Spinal cord (tissue), 10 donors: ENCODE measurements at places on chromosomes 3 and 15. TPM values are rescaled to one million over a fixed set of nuclear protein-coding genes. Genes with fewer than 3 reads are reported as not detected.

- no peak for DNase-seq
- no peak overlapping the region for H3K4me3 ChIP-seq
- H3K4me1 ChIP-seq: peaks cover 23% of the 10 kb centered on the region
These were observed 39.3 kb downstream of the BDH1 start for GRCh38 chr3:197516517-197516889.

- no peak for DNase-seq
- no peaks in the 10 kb centered on the region for H3K27me3 ChIP-seq
- no peak overlapping the region for H3K27ac ChIP-seq
- H3K4me1 ChIP-seq: peaks cover 4% of the 10 kb centered on the region
These were observed 463.6 kb downstream of the SHQ1 start for GRCh38 chr3:72384602-72385001.

DNA sequence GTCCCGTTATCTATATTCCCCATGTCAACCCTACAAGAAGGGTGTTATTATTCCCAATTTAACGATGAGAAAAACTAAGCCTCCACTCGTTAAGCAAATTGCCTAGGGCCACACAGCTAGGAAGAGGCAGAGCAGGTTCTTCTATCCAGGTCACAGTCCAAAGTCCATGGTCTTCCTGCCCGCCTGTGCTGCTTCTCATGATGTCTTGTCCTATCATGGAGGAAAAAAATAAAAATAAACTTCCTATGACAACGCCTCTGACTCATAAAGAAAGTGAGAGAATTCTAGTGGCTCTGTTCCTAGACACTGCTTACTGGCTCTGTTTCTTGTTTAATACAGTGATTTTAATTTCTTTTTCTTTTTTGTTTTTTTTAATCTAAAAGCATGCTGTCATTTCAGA, 9.7 kb downstream of the COL8A1 start:
- H3K36me3 ChIP-seq: no peaks in the 10 kb centered on the region
- no peaks in the 10 kb centered on the region for H3K4me1 ChIP-seq
- no peak overlapping the region for H3K27ac ChIP-seq

- no peaks in the 10 kb centered on the region for H3K27me3 ChIP-seq
- H3K36me3 ChIP-seq: peaks cover 9% of the 10 kb centered on the region
- no peak for DNase-seq
These were observed 108.5 kb downstream of the APBA2 start for GRCh38 chr15:28994142-28994830.

- H3K27ac ChIP-seq: no peak overlapping the region
- H3K27me3 ChIP-seq: no peaks in the 10 kb centered on the region
- H3K36me3 ChIP-seq: peaks cover 4% of the 10 kb centered on the region
These were observed 264.5 kb downstream of the EPHB1 start for GRCh38 chr3:135059580-135059979.

GRCh38 chr3:16189201-16189600, 14.7 kb downstream of the GALNT15 start:
- no peak overlapping the region for H3K4me3 ChIP-seq
- H3K27ac ChIP-seq: no peak overlapping the region
- H3K4me1 ChIP-seq: no peaks in the 10 kb centered on the region
- no peaks in the 10 kb centered on the region for H3K36me3 ChIP-seq

DNA sequence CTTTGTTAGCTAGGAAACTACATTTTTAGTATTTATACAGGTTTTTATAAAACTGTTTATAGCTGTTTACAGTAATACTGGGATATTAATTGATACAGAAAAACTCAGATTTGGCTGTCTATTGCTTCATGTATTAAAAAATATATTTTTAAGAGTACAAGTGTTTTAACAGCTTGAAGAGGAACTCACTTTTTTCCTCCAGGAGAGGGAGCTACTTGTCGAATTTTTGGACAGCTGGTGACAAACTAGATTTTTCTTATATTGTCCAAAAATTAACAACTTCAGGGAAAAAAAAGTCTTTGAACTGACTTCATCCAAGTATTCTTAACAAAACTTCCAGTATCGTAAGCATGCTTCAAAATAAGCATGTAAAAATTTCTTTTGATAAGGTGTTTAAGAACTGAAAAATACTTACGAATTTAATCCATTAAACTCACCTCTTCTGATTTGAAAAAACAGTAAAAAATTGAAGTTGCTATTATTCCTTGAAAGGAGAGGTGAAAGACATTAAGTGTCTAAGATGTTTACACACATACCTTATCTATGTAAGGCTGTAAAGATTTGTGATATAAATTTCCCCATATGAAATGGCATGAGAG, 4.0 kb downstream of the DIPK2A start:
- no peak overlapping the region for H3K27ac ChIP-seq
- peak; percentile 86 for DNase-seq
- no peaks in the 10 kb centered on the region for H3K27me3 ChIP-seq

GRCh38 chr3:102265720-102266119, 169.1 kb upstream of the ZPLD1 start:
- H3K36me3 ChIP-seq: no peaks in the 10 kb centered on the region
- no peak for DNase-seq
- H3K27me3 ChIP-seq: no peaks in the 10 kb centered on the region
- H3K27ac ChIP-seq: no peak overlapping the region

The TMIE gene
- 1.5 TPM for total RNA-seq

The EPB42 gene
- total RNA-seq: 5.6 TPM

The PIAS1 gene
- total RNA-seq: 38.4 TPM
